ENCODE measurements at places on chromosomes 5 and 9.
A peak's percentile ranks its signal among the peaks of the same experiment; 100 is the strongest.

- DNase-seq: peak; percentile 44
Observed at GRCh38 chr5:95284572-95285408, at the start of gene MCTP1. Gene MCTP1 (minus strand): TSS chr5:95285094.

- DNase-seq: no peak
Observed at GRCh38 chr5:120146787-120147186, 317.3 kb upstream of the PRR16 start.

DNA sequence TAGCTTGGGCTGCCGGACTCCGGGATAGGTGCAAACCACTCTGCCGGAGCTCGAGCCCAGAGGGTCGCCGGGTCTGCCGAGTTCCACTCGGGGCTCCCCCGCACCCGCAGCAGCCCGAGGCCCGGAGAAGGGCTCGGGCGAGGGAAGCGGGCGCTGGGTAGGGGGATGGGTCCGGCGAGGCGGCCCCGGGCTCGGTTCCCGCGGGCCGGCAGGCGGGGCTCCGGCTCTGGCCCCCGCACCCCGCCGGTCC is 507 bp downstream of the RICTOR start:
- DNase-seq: peak; percentile 29

- no peak for DNase-seq
Observed at GRCh38 chr5:71996789-71997188, 110.5 kb upstream of the MAP1B start.

GRCh38 chr5:132363431-132364112 is 5.9 kb upstream of the SLC22A5 start:
- DNase-seq: no peak

GRCh38 chr5:177365845-177366527 is 8.3 kb downstream of the RGS14 start:
- DNase-seq: no peak

GRCh38 chr9:93493949-93494348 is 40.6 kb upstream of the FAM120AOS start:
- DNase-seq: no peak

GRCh38 chr5:8844847-8845246 is 701.0 kb downstream of the SEMA5A start:
- DNase-seq: no peak

DNA sequence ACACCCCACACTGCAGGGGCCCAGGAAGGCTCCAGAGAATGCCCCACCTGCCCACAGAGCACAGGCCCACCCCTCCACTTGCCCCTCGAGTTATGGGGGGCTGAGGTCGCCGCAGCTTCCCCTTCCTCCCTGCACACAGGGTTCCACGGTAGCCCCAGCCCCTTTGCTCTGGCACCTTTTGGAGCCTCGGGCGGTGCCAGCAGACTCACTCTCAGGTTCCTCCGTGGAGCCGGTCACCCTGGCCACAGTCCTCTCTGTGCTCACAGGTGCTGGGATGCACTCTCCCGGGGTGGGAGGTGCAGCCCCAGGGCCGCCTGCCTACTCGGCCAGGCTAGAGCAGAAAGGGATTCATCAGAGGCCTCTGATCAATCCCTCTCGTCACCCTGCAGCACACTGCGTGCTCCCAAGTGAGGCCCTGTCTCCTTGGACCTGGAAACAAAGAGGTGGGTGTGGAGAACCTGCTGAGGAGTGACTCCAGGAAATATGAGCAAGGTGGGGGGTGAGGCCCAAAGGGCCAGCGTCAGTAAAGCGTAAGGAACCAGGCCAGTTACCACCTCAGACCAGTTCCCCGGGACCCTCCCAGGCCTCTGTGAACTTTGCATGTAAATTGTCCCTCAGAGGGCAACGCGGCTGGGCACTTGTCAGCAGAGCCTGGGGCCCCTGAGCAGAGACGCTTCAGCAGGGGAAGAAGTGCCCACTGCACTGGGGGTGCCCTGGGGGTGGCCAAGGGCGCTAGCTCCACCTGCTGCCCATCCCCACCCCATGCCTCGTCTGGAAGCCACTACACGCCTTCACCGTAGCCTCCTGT is 167.8 kb downstream of the OLFM1 start:
- DNase-seq: no peak

DNA sequence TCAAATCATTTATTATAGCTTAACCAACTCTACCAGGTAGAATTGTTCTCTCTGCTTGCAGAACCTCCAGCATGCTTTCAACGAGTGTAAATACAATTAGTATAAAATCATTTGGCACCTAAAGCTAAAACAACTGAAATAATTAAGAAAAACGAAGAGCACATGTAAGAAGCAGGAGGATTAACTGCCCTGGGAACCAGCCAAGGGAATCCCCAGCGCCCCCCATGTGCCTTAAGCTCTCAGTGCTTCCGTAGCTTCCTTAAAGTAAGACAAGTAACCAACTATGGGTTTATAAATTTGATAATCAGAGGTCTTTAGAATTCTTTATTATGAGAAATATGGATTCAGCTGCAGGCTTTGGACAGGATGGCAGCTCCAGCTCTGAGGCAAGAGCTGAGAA is 402.4 kb downstream of the RAB3C start:
- DNase-seq: no peak

GRCh38 chr5:4797445-4797844 is 342.7 kb upstream of the ADAMTS16 start:
- no peak for DNase-seq

- DNase-seq: no peak
Observed at GRCh38 chr5:42321785-42322184, 101.5 kb upstream of the GHR start.

- DNase-seq: no peak
Observed at GRCh38 chr9:129483415-129484351, 137.2 kb downstream of the C9orf50 start.

GRCh38 chr5:40266952-40267351 is 412.8 kb upstream of the PTGER4 start:
- DNase-seq: no peak

Data from neuronal stem cell (in vitro differentiated cells).